DMS79 treated with DMSO at 0.1 percent for 48 hours (cell line): ENCODE measurements at places on chromosomes 5 and 9.

DNA sequence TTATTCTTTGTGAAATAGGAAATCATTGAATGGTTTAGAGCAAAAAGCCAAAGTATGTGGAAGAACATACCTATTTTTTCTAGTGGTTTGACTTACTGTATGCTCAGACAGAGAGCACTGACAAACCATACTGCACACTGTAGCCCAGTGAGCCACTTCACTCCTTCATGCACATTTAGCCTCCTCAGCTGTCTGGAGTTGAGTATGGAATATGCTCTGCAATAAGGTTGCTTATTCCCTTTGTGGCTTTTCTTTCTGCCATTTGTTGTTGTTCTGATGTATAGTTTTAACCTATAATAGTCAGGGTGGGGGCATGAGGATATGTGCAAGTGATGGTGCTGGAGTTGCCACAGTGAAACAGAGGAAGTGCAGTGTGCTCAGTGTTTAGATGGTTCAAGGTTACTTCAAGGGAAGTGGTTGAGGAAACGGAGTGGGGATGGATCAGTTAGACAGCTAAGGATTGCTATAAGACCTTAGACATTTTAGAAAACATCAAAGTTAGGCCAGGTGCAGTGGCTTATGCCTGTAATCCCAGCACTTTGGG, 100.7 kb downstream of the CDC42SE2 start:
- DNase-seq: no peak

DNA sequence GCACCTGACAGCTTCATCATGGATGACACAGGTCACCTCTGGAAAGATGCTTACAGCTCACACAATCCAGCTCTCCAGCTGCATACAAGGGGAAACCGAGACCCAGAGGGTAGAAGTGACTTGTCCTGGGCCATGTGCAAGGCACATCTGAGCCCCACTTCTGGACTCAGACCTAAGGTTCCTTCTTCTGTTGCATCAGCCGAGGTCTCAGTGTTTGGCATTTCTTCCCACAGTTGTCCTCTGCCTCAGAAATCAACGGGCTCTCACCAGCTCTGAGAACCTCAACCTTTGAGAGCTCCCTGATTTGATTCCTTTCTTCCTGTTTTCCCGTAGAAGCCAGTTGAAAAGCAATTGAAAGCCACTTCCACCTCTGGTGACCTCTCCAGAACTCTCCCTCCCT, 38.7 kb upstream of the COL15A1 start:
- DNase-seq: no peak

- DNase-seq: no peak
Observed at GRCh38 chr5:123360201-123360571, 63.0 kb downstream of the CEP120 start.

DNA sequence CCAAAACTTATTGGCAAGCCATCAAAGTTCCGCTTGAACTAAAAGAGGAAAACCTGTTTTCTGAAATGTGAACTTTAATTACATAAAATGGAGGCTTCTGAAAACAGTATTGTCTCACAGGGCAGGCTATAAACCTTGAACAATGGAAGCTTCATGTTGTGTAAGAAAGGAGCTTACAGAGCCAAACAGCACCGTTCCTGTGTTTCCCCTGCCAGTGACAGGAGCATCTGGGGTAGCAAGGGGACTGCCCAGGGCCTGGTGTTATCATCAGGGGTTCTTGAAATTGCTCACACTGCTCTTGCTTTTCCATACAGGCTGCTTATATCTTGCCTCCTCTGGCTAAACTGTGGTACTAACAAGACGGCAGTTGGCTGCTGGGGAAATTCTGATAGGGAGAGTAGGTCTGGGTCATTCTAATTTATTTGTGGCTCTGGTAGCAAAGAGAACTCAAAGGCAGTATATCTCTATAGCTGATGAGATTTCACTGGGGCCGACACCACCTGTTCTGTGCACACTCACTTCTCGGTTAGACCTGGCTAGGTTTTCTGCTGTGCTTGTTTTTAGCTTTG, 40.4 kb downstream of the BASP1 start:
- DNase-seq: no peak

- DNase-seq: no peak
Observed at GRCh38 chr5:53817183-53817582, 256.7 kb downstream of the NDUFS4 start.

DNA sequence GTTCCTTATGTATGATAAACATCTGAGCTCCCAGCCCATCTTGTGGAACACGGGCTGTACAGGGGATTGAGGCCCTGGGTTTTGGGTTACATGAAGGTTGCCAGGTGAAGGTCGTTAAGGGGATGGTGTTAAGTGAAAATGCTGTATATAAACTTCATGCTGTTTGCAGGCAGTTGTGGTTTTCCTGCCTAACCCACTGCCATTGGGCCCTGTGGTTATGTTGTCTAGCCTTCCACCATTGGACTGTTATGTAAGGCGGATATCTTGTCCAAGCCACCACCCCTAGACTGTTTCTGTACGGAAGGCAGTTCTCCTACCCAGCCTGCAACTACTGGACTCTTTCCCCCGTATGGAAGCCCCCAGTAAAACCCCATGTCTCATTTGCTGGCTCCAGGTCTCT, 246.1 kb downstream of the KIF4B start:
- DNase-seq: no peak

DNA sequence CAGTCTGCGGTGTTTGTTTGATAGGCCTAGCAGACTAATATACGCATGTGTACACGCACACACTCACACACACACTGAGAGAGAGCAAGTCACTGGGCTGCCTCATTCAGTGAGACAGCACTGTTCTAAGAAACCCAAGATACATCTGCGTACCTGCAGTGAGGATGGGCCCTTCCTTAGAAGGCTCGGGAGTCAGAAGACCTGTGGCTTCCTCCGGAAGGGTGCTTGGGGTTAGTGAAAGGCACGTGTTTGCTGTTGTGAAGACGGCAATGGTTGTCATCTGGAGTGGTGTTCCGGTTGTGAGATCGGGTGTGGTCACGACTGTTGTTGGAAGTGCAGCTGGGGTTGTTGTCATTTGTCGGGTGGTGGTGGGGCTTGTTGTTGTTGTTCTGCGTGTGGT, 11.7 kb downstream of the TIMD4 start:
- no peak for DNase-seq

DNA sequence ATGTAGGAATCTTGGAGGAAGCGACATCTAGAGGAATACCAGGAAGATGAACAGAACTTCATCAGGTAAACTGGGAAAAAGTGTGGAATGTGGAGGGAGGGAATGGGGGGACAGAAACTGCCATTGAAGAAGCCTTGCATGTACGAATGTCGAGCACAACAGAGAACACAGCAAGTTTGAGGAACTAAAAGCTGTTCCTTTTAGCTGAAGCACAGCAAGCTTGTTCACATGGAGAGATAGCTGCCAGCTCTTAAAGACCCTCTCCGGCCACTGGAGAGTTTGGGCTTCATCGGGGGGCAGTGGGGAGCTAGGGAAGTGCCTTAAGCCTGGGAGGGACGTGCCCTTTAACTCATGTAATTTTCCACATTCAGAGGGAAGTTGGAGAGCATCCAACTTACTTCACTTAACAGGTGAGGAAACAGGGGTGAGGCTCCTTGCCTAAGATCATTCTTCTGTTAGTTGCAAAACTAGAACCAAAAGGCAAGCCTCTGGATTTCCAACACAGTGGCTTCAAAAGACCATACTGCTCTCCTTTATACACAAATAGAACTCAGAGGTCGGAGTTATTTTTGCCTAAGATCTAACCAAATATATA, 2.3 kb upstream of the CYFIP2 start:
- DNase-seq: no peak

DNA sequence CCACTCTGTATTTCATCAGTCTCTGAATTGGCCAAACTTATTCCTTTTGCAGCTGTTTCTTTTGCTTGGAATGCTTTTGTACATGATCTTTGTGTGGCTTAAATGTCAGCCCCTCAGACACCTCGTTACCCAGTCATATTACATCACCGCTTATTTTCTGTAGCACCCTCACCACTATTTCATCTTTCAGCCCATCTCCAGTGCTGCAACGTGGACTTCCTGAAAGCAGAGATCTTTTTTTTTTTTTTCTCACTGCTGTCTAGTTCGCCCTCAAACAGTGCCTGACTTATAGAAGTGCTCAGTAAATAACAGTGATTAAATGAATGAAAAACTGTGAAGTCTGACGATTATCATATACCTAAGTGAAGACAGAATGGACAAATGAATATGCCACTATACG, 835 bp downstream of the SRA1 start:
- DNase-seq: no peak

DNA sequence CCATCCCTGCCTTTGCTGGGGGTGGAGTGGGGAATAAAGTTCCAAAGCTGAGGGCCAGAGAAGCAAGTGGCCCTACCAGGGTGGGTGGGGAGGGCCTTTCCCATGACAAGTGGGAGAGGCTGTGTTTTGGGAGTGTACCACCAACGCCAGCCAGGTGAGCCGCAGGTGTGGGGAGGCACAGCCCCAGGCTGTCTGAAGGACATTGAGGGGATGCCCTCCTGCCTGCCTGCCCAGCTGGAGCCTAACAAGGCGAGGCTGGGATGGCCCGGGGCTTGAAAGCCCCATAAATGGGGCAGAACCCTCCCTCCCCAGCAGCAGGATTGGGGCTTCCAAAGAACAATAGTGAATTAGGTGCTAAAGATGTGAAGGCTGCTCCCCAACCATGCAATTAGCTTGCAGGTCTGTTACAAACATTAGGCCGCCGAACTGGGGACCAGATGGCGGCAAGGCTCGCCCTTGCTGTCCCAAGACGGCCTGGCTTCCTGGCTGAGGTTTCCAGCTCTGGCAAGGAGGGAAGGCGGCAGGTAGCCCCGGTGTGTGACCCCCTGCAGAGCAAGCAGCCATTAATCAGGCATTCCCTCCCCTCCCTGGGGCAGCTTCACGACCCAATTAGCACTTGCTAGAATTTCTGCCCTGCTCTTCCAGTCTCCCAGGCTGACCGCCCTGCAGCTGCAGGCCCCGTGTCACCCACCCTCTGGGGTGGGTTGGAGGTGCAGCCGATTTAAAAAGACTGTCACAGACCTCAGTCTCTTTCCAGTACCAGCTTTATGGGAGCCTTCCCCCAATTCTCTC, 42.9 kb downstream of the FGF18 start:
- DNase-seq: no peak

GRCh38 chr5:141504216-141504615, 15.3 kb downstream of the PCDHGC5 start:
- no peak for DNase-seq

DNA sequence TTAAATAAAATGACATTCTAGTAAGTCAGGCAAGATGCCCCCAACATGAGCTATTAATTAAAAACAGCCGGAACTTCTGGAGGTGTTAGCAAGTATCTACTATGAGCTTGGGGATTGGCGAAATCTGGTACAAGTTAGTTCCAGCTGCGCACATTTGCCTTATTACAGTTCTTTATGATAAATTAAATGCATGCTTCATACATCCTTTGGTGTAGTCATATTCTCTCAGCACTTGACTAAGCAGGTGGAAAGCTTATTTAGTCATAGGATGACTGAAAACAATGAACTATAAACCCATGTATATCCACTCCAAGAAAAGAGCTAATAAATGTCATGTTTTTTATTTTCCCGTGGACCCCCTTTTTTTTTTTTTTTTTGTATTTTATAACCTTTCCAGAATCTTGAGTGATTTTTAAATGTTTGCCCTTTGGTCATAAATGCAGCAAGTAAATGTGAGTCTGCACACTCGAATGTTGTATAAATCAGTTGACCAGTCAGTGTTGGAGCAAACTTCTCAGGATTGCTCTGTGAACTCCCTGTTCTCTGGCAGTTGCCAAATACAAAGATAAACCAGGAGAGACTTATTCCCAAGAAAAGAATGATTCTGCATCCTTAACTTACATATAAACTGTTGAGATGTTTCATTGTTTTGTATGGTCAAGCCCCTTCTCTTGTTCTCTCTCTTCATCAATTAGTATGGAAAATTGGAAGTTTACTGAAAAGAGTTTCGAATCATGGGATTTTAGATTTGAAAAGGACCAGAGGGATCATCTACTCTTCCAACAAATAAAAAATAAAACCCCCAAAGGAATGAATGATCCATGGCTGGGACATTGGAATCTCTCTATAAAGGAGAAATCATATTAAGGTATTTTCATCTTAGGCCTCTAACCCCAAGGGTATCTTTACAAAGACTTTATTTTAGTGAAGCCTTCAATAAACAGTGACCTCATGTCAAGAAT, 38.3 kb downstream of the PIK3R1 start:
- DNase-seq: no peak

DNA sequence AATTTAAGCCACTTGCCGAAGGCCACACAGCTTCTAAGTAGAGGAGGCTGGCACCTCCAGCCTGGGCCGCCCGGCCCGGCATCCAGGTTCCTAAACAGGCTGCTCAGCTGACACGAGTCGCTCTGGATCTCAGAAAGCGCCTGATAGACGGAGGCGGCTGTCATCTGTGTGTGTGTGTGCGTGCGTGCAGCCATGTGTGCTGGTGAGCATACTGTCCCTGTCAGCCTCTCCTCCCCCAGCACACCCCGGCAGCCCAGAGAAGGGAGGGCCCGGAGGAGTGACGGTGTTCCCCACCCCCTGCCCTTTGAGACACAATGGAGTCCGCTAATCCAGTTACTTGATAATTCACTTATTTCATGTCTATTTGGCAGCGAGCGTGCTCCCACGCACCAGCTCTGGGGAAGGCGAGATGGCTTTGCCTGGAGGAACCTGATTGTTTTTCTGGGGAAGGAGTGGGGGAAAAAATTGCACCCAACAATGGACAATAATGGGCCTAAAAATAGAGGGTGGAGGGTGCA, 20.0 kb downstream of the NTNG2 start:
- no peak for DNase-seq

- DNase-seq: no peak
Observed at GRCh38 chr5:10488144-10488543, 46.5 kb downstream of the ROPN1L start.

GRCh38 chr9:4424891-4425290, 65.4 kb upstream of the SLC1A1 start:
- DNase-seq: no peak

GRCh38 chr5:31554552-31554951, 22.5 kb downstream of the C5orf22 start:
- DNase-seq: no peak

- DNase-seq: no peak
Observed at GRCh38 chr5:140882591-140882899, 621 bp downstream of the PCDHA13 start.

DNA sequence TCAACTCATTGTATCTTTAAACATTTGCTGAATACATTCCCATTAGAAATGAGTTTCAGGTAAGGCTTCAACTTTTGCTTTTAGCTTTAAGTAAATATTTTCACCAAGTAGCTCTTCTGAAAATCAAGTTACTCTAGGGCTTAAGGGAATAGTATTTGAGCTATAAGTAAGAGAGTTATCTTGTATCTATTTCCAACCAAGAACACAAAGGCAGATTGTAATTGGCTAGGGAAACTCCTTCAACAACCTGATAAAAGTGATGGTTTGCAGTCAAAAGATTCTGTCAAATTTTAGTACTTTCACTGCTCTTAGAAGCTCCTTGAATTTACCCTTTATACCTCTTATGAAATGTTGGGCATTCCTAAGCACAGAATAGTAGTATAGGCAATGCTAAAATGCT, 13.0 kb downstream of the ELL2 start:
- DNase-seq: no peak

- DNase-seq: no peak
Observed at GRCh38 chr5:51479840-51480239, 96.6 kb downstream of the ISL1 start.
